ENCODE measurements at places on chromosomes 6 and 20.

DNA sequence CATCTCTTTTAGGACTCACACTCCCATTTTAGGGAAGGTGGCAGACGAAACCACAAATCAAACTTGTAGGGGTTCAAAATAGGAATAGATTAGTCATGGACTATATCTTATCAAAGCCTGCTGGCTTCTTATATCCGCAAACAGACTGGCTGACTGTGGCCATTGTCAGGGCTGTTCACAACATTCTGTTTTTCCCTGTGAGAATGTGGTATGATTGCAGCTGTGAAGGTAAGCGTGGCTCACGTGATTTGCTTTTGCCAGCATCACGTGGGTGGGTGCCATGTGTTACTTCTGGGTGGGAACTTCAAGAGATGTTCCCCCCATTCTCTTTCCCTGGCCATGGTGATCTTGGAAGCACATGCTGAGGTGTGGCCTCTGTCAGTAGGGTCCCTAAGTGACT lies 5.9 kb downstream of the IP6K3 start:
- no peak for DNase-seq

GRCh38 chr20:18506744-18507143 lies 996 bp upstream of the SEC23B start:
- DNase-seq = no peak

DNA sequence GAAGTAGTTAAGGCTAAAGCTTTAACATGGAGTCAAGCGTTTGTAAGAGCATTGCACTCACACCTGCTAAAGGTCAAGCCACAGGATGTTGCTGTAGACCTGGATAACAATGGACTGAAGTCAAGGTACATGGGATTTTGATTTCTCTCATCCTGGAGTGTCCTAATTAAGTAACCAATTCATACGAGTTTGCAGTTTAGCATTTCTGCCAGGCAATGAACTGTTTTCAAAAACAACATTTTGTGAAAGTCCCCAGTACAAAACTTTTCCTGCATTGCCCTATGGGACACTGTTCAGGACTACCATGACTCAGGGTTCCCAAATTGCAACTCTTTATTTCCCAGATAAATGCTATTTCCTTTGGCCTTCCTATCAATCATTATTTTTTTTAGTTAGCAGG lies 17.4 kb upstream of the SIRPB1 start:
- DNase-seq = no peak

- no peak for DNase-seq
Observed at GRCh38 chr6:108193131-108193530, 27.3 kb downstream of the NR2E1 start.

GRCh38 chr6:2639167-2639566 lies 111.6 kb downstream of the MYLK4 start:
- DNase-seq = no peak

DNA sequence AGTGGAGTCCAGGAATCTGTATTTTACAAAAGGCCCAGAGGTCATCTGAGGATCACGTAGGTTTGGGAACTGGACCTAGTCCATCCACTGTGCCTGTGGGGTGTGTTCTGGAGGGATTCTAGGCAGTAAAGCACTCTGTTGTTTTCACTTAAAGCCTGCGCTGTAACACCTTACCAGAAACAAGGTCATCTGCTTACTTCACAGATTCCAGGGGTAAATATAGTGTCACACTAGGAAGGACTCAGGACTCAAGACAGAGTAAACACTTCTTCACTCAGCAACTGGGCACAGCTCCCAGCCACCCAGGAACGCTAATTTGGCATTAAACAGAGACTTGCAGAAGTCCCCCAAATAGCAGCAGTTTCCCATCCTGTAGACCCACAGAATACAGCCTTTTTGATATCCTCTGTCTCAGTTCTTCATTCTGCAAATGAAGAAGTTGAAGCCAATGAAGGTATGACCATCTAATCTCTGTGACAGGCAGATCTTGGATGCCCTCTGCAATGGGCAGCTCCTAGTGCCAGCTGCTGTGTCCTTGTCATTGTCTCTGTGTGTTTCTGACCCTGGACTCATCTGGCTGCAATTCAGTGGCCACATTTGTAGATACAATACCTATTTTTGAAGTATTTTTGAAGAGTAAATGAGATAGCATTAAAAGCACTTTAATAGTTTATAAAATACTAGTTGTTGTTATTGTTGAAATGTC lies 129.1 kb downstream of the SLC24A3 start:
- no peak for DNase-seq

DNA sequence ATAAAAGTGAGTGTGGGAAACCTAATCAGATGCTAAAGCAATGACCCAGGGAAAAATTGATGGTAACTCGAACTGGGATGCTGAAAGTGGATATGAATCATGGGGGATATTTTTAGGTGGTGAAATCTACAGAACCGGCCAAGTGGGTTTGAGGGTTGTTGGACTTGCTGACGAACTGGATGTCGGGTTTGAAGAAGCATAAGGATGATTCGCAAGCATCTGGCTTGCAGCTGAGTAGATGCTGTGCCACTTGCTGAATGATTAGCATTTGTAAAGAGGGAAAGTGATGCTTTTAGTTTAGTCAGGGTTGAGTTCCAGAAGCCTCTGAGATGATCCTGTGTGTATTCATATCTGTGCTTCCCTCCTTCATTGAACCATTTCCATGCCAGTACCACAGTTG lies 54.9 kb downstream of the UBR2 start:
- DNase-seq = no peak

- DNase-seq = no peak
Observed at GRCh38 chr6:158020272-158020711, 38.6 kb downstream of the SYNJ2 start.

DNA sequence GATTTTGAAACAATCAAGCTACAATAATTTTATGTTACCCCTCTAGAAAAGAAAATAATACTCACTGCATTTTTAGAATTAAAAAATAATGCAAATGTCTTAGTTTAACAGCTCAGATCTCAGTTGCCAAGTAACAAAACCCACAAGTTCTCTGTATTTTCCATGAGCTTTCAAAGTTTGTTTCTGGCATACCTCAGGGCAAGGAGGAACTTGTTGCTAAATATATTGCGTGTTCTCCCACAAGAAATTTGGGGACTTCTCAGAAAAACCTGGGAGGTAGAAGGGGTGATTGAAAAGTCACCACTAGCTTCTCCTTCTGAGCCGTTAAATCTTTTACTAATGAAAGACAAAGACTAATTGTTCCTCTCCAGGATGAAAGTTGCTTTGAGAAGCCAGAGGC lies 236.8 kb upstream of the MARCKS start:
- DNase-seq = no peak

DNA sequence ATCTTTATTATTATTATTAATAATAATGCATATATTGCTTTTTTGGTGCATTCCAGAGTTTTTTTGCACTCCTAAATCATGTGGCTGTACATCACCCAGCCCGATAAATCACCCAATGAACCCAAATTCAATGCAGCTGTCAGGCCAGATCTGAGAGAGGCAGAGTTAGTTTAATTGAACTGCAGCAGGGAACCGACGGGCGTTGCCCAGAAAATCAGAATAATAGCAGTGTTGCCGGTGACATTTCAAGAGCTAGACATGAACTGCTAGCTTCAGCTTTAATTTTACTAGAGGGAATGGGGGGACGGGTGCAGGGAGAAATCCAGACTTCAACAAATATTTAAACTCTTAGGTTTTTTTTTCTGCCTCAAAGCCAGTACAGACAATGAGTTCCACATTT lies 135.0 kb downstream of the CLIC5 start:
- DNase-seq = no peak

DNA sequence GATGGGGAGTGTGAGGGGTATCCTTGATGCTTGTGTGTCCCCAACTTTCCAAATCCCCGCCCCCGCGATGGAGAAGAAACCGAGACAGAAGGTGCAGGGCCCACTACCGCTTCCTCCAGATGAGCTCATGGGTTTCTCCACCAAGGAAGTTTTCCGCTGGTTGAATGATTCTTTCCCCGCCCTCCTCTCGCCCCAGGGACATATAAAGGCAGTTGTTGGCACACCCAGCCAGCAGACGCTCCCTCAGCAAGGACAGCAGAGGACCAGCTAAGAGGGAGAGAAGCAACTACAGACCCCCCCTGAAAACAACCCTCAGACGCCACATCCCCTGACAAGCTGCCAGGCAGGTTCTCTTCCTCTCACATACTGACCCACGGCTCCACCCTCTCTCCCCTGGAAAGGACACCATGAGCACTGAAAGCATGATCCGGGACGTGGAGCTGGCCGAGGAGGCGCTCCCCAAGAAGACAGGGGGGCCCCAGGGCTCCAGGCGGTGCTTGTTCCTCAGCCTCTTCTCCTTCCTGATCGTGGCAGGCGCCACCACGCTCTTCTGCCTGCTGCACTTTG lies at the start of gene TNF:
Gene TNF (plus strand): TSS at position 231 of the 567 bp plus-strand sequence. CDS start 177 bp downstream, at position 408.
- no peak for DNase-seq

- DNase-seq = no peak
Observed at GRCh38 chr6:13372076-13372475, 43.7 kb upstream of the TBC1D7 start.

DNA sequence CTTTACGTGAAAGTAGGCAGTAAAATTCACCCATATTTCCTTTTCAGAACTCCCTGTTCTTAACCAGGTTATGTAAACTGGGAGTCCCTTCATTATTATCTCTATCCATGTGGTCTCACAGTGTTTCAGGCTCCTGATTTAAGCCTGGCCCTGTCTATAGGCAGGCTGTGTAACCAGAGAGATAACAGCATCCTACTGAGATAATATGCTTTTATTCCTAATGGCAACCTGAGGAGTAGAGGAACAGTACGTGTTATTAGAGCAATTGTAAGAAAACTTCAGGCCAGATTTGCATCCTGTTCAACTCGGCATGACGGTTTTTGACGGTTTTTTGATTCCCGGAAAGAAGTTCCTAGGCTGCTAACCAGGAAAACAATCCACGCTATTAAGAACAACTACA lies 16.9 kb downstream of the FUT9 start:
- no peak for DNase-seq

DNA sequence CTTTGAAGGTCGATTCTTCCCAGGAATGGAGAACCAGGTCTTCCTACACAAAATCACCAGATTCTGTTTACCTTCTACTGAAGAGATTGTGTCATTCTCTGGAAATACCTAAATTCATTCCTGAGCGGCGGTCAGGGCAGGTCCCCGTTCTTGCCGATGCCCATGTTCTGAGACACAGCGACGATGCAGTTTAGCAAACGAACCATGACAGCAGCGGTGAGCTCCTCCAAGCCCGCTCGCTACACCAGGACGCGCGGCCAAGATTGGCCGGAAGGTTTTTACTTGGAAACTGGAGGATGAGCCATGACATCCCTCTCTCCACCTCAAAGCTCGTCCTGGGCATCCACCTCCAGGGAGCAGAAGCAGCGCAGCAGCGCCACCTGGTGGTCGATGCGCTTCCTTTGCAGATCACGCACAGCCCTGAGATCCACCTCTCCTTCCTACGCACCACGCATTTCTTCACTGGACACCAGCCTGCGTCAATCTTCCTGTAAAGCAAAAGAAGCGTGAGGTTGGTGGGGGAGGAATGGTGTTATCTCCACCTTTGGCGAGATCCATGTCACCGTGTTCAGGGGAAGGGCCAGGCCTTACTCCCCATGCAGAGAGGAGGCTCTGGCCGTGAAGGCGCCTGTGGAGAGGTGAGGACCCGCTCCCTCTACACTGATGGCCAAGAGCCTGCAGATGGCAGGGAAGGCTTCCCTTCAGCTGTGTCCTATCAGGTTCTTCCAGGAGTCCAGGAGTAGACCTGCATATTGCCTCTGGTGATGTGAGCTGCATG lies 9.9 kb upstream of the HLA-B start:
- DNase-seq = peak; percentile 58

DNA sequence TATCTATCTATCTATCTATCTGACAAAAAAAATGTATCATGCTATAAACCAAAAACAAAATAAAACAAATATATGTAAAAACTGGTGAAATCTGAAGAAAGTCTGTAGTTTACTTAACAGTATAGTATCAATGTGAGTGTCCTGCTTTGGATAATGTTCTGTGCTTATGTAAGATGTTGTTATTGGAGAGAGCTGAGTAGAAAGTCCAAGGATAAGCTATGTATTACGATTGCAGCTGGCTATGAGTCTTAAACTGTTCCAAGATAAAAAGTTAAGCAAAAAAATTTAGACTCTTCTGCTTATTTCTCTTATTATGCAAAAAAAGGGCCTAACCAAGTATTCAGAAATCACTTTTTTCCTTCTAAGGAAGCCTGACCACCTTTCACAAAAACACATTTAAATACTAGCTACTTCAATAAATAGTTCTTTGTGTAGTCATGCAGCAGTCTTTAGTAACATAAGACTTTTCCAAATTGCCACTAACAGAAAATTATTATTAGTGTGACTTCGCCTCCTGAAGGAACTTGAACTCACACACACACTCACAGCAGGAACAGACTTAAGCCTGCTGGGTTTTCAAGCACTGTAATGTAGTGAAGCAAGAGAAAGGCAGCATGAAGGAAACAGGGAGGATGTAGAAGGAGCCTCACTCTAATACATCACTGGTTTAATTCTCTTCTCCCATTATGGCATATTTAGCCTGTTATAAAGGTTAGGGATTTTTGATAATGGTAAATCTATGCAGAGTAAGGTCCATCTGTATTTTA lies 265.8 kb upstream of the GJE1 start:
- DNase-seq = no peak

GRCh38 chr6:118776607-118777549 lies 117.1 kb upstream of the ASF1A start:
- DNase-seq = peak; percentile 52

DNA sequence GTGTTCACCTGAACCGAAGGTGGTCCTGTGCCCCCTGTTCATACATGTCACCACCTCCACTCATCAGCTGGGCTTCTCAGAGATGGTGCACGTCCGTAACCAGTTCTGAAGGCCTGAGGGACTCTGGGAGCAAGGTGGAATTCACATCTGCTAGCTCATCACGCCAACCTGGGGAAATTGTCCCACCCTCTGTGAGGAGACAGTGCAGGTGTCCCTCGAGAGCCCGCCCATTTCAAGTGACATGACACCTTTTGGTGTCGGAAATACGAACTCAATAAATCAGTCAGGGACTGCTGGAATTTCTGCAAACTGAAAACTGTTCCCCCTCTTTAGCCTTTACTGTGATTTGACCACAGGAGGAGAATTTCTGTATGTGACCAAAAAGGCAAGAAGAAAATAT lies 99.4 kb downstream of the SYNDIG1 start:
- no peak for DNase-seq

DNA sequence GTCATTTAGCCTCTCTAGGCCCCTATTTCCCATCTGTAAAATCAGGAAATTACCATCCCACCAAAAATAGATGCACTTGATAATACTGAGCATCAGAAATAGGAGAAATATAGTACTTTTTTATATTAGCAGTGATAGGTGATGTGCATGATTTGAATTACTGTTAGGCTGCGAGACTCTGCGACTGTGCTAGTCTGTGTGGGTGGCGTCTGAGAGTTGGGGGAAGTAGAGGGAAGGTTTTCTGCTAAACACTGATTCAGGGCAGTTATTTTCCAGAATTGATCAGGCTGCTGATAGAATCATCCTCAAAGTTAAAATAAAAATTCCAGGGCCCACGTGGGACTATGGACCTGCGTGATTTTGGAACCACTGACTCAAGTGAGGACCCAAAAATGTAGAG lies 60.4 kb upstream of the ARMH2 start:
- DNase-seq = no peak

DNA sequence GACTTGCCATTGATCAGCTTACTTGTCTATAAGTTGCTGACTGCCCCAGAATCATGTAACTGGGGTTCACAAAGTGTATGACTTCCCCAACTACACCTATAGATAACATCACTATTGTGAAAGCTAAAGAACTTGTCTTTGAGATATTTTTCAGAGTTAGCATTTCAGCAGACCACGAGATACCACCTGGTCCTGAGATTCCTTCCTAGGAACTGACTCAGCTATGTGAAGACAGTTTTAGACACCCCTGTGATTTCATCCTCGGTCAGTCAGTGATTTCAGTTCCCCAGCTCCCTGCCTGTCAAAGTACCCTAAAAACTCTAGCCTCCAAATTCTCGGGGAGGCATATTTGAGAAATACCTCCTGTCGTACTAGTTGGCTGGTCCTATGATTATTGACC lies 62.4 kb downstream of the TXNDC5 start:
- no peak for DNase-seq
